CD4-positive, alpha-beta T cell treated with Interleukin-12 subunit alpha and Interleukin-12 subunit beta, for 1 hour (primary cell): ENCODE measurements at places on chromosomes 2 and 18.

- DNase-seq, result no peak
Measured at GRCh38 chr2:168501466-168502065, 45.5 kb downstream of the CERS6 start.

DNA sequence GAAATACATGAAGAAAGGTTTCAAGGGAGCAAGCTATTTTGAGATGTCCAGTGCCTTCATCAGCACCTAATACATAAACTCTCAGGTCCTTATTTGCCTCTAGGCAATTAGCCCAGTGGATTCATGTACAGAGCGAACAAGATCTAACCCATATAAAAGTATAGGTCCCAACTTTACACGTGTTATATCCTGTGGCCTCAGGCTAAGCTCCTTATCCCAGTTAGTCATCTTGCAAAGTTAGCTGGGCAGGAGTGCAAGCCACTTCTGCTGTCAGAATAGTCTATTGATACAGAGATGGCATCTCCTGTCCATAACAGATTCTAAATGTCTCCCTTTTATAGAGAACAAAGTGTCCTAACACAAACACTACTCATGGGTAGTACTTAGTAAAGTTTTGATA lies 203.9 kb upstream of the PIK3C3 start:
- DNase-seq, result no peak

GRCh38 chr2:54406031-54406430 lies 50.1 kb upstream of the SPTBN1 start:
- no peak for DNase-seq

- DNase-seq, result no peak
Measured at GRCh38 chr2:220785178-220785577, 786.9 kb downstream of the EPHA4 start.

DNA sequence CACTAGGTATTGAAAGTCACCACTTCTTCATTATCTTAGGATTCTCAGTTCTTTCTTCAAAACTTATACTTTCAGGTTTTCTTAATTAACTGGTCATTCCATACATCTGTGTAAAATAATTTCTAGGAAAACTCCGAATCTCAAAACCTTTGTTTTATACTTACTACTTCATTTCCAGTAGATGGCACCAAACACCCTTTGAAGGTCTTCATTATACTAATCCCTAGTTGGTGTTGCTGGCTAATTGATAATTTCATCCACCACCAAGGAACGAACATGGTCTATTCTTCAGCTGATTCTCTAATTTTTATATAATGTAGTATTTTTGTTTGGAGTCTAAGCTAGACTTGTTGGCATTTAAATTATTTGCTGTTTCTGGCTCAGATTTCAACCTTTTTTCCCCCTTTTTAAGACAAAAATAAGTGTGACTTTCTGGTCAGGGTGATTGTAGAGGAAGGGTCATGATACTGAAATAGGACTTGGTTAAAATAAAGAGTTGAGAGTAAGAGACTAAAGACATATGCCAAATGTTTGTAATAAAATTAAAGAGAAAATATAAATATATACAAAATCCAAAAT lies 2.8 kb upstream of the MXD1 start:
- peak; percentile 74 for DNase-seq

DNA sequence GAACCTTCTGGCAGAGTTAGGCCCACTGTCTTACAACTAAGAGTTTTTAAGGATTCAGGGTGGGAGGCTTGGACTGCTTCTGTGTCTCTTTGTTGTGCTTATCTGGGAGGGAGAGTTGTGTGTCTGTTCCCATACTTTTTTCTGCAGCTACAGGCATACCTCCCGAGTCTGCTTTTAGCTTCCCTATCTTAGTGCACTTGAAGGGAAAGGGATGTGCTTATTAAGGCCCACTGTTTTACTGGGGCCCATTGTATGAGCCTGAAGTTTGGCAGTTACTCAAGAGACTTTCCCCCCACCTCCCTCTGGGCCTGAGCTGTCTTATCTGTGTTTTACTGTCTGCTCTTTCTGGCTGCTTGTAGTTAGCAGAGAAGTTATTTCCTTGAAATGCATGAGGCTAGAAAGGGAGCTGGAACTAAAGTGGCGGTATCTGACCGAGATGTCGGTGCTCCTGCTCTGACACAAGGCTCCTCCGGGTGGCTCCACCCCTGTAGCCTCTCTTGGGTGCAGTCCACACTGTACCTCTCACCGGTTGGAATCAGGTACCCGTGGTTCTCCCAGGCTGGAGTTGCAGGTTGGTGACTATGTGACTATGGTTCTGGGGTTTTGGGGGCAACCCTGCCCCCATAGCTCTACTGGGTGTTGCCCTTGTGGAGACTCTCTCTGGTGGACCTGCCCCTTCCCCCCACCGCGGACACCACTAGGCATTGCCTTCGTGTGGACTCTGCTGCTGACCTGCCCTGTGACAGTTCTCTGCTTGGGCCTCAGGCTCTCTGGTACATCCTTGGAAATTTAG lies 12.9 kb downstream of the UBR3 start:
- DNase-seq, result no peak

DNA sequence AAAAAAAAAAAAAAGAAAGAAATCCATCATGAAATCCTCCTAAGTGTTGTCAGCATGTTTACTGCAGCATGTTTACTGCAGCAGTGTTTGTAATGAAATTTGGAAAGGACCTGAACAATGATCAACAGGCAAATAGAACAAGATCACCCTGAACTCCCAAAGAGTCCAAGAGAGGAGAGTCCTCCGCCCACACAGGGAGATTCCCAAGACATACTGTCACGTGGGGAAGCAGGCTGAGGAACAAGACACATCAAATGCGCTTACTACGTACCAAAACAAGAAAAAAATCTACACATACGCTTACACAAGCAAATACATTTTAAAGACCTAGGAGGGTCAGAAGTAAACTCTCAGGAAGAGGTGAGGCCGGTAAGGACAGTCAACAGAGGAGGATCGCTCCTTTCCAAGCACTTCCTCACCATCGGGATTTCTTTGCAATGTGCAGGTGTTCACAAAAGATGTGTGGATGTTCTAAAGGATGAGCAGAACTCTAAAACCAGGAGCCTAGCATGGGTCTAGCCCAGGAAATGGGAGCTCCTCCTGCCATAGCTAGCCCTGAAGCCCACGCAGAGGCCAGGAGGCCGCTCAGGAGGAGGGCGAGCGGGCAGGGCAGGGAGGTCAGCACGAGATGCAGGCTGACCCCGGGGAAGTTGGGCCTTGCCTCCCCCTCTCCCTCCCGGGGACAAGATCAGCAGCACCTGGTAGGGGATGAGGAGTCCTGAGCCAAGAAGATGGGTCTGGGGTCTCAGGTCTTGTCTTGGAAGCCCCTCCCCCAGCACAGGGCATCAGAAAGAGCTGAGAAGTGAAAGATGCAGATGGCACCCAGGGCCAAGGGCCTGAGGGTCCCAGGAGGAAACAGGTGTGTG lies 66.4 kb downstream of the ZNF516 start:
- DNase-seq, result no peak

GRCh38 chr2:3575534-3576262 lies 638 bp downstream of the RPS7 start:
- DNase-seq, result peak; percentile 35

GRCh38 chr2:46574457-46575355 lies 95.3 kb downstream of the TMEM247 start:
- no peak for DNase-seq

DNA sequence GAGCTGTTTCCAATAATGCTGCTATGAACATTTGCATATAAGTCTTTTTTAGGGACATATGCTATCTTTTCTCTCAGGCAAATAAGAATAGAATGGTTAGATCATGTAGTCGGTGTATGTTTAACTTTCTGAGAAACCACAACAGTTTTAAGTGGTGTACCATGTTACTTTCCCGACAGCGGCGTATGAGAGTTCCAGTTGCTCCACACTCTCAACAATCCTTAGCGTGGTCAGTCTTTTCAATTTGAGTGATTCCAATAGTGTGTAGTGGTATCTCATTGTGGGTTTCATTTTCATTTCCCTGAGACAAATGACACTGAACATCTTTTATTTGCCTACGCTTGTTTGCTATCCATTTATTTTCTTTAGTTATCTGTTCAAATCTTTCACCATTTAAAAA lies 149.5 kb downstream of the ACOXL start:
- no peak for DNase-seq

GRCh38 chr2:26461601-26462023 lies 16.3 kb downstream of the OTOF start:
- no peak for DNase-seq

GRCh38 chr18:74142252-74142651 lies 5.4 kb downstream of the FBXO15 start:
- DNase-seq, result no peak

- no peak for DNase-seq
Measured at GRCh38 chr2:207078186-207078798, 87.5 kb downstream of the KLF7 start.

- DNase-seq, result no peak
Measured at GRCh38 chr2:53452957-53453748, 314.5 kb upstream of the CHAC2 start.

DNA sequence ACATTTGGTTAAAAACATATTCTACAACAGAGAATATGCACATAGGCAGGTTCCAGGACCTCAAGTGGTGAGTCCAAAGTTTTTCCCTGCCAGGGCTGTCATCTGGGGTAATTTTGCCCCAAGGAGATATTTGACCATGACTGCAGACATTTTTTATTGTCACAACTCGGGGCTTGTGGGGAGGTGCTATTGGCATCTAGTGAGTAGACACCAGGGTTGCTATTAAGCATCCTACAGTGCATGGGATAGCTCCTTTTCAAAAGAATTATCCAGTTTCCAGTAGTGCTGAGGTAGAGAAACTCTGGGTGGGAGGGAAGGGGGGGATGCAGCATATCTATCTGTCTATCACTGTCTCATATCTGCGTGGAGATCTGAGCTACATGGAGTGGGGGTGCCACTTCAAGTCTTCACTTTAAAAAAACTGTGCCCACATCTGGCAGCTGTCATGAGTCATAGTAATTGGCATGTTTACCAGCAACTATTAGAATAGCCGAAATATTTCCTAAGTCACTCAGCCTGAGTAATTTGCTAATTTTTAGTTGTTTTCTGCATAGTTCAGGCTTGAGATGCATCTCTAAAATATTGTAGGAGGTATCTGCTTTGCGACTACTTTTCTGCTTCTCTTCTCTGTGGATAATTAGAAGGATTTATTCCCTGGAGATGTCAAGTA lies 254.0 kb upstream of the RBMS1 start:
- no peak for DNase-seq

DNA sequence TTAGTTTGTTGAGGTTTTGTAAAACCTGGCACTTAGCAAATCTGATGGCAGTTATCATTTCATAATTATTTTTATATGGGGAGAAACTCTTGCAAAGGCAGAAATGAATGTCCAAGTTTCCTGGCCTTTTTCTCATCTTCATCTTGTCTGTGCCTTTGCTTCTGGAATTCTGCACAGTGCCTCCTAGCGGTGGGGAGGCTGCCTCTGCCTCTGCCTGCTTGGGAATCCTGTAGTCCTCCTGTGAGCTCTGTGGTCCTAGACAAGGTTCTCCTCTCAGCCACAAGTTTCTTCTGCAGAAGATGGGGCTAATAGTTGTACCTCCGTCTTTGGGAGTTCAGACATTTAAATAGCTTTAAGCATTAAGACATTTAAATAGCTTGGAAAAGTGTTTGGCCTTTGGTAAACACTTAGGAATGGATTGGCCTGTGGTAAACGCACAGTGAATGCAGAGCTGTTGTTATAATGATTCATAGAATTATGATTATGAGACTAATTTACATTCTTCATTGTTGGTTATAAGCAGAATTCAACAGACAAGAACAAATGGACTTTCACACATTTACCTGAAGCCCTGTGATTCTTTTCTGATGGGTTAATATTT lies 101.2 kb downstream of the ZNF236 start:
- DNase-seq, result no peak

- no peak for DNase-seq
Measured at GRCh38 chr2:239440511-239440959, 39.7 kb upstream of the HDAC4 start.

- DNase-seq, result no peak
Measured at GRCh38 chr18:33446604-33447003, 6.1 kb upstream of the CCDC178 start.

DNA sequence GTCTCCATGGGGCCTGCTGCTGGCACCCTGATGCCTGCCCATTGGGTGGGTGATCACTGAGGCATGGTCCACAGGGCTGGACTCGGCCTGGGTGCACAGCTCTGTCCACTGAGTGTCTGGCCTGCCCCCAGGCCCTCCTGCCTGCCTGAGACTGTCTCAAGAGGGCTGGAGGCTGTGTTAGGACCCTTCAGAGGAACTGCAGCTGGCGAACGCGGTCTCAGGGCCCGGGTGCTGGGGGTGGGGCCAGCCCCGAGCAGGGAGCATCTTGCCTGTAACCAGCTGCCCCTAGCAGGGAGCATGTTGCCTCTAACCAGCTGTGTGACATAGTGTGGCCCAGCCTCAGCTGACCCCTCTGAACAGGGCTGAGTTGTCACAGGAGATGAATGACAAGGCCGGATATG lies 50.0 kb downstream of the TWIST2 start:
- DNase-seq, result no peak

- no peak for DNase-seq
Measured at GRCh38 chr18:39007031-39007902, 1441.7 kb upstream of the CELF4 start.

DNA sequence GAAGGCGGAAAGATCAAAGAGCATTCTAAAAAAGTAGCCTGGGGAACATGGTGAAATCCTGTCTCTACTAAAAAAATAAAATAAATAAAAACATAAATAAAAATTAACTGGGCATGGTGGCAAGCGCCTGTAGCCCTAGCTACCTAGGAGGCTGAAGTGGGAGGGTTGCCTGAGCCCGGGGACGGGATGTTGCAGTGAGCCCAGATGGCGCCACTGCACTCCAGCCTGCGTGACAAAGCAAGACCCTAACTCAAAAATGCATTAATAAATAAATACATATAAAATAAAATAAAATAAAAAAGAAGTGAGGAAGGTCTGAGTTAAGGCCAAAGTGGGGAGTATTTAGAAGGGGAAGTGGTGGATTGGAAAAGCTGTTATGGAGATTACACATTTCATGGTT lies 1.3 kb upstream of the PSMD14 start:
- no peak for DNase-seq

DNA sequence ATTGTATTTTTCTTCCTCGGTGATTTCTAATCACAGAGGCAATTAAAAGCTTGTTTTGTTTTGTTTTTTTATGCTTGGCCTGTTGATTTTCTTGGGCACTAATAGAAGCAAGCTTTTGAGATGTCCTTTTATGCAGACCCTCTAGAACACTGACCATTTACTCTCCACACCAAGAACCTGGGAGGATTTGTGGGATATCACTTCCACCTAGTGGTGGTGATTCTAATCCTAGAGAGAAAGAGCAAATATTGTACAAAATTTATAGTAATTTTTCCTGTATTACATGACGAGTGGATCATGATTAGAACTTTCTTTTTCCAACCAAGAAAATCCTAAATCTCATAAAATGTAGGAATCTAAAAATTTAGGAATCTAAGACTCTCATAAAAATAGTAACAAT lies 23.4 kb downstream of the NEMP2 start:
- no peak for DNase-seq

GRCh38 chr2:226467221-226467620 lies 332.4 kb downstream of the IRS1 start:
- no peak for DNase-seq

DNA sequence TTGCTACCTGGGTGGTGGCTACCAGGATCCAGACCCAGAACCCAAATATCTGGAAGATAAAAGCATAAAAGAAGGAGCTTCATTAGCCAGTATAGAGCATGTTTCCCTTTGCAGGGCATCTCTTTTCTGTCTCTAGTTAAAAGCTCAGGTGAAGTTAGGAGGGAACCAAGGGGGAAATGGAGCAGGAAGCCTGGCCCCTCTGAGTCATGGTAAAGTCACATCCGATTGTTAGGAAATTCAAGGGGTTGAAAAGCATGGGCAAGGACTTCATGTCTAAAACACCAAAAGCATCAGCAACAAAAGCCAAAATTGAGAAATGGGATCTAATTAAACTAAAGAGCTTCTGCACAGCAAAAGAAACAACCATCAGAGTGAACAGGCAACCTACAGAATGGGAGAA lies 126.9 kb downstream of the RPIA start:
- DNase-seq, result no peak

- DNase-seq, result no peak
Measured at GRCh38 chr2:233846387-233847247, 7.7 kb downstream of the HJURP start.
